ENCODE measurements at places on chromosomes 7 and 10.
A peak's percentile ranks its signal among the peaks of the same experiment; 100 is the strongest.

DNA sequence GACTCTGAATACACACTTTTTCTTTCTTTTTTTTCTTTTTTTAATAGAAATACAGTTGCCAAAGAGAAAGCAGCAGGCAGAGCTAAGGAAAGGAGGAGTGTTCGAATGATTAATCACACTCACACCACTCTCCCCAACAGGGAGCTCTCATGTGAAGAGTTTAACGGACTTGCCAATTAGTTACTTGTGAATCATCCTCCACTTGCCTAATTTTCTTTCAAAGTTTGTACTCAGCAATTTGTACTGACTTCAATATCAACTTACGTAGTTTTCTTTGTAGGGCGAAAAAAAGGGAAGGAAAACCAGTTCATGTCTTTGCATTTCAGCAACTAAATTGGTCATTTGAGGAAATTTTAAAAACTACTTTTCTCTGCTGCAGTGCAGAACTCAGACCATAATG lies 109.2 kb downstream of the PIP4K2A start:
- no peak for DNase-seq

DNA sequence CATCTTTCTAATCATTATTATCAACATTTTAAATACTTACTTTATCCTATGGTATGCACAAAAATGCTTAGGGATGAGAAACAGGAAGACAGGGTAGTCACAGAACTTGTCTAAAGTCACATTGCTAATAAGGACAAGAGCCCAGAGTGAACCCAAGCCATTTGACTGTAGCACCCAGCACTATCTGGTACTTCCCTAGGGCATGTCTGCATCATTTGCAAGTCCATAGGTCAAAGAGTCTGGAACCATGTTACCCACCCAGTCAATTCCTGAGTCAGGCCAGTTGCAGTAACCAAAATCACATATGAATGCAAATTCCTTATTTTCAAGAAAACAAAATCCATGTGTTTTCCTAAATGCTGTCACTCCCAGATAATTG lies 19.1 kb downstream of the ASAH2 start:
- no peak for DNase-seq

- DNase-seq: no peak
Observed at GRCh38 chr7:33050535-33051318, 11.8 kb downstream of the NT5C3A start.

DNA sequence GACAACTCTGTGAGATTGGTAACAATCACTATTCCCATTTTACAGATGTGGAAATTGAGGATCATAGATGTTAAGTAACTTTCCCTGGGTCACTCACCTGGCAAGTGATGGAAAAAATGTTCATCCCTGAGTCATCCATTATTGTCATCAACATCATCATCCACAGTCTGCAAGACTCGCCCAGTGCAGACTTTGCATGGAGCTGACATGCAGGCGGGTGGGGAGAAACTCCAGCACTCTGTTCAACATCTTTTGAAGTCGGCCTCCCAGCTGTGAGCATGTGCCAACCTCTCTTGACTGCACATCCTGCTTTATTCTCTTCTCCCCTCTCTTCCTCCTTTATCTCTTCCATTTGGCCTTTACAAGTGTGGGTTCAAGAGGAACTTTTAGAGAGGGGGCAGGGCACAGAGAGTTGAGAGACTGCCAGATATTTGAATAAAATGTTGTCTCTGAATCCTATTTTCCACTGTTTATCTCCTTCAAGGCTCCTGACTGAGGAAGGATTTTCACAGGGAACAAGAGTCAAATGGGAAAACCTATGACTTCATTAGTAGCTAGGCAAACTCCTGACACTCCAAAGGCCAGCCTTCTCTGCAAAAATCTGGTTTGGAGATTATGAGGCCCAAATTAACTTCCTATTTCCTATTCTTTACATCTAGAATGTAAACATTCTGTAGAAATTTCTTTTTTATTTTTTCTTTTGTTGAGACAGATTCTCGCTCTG lies 283.7 kb upstream of the PODXL start:
- DNase-seq: no peak

GRCh38 chr7:45586542-45587520 lies 12.7 kb downstream of the ADCY1 start:
- DNase-seq: no peak

DNA sequence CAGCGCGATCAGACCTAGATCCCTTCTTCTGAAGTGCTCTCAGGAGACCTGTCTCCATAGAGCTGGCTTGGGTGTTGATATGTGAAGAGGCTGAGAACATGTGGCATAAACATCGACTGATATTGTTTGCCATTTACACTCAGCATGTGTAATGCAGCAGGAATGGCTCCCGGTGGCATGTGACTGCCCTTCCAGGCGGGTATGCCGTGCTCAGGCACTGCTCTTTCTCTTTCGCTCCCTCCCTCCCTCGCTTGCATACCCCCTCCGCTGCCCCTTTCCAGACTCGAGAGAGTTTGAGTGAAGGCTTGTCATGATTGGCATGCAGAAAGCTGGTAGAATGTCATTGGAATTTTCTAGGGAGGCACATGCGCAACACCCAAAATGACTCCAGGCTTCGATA lies 107.3 kb upstream of the PDCD4 start:
- no peak for DNase-seq

DNA sequence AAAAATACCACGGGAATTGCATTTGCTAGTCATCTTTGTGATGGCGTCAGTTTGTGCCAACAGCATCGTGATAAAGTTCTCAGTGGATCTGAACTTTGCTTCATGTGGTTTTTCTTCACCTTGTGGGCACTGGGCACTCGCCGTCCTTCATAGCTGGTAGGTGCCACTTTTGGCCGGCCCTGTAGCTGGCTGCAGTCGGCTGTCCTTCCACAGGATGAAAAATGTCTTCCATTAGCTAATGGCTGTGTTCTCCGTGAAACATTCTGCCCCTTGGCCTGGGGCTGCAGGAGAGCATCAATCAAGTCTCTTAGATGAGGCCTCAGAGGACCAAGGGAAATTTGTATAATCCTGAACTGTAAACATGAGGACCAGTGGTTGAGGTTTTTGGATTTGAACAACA lies 145.3 kb downstream of the DYNC1I1 start:
- DNase-seq: no peak

DNA sequence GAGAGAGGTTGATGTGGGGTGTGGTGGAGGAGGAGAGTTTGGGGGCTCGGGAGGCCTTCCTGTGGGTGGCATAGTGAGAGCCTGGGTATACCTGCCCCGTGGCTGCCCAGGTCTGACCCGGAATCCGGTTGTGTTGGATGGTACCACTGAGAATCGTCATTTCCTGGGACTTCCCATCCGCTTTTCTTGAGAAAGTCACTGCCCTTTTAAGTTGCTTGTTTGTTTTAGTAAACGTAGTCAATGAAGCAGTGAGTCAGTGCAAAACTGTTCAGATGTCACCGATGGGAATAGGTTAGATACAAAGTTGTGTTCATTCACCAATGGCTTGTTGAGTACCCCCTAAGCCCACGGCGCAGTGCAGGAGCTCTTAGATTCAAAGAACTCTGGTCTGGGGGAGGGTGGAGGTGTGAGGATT lies 285.8 kb downstream of the CAMK1D start:
- DNase-seq: no peak

DNA sequence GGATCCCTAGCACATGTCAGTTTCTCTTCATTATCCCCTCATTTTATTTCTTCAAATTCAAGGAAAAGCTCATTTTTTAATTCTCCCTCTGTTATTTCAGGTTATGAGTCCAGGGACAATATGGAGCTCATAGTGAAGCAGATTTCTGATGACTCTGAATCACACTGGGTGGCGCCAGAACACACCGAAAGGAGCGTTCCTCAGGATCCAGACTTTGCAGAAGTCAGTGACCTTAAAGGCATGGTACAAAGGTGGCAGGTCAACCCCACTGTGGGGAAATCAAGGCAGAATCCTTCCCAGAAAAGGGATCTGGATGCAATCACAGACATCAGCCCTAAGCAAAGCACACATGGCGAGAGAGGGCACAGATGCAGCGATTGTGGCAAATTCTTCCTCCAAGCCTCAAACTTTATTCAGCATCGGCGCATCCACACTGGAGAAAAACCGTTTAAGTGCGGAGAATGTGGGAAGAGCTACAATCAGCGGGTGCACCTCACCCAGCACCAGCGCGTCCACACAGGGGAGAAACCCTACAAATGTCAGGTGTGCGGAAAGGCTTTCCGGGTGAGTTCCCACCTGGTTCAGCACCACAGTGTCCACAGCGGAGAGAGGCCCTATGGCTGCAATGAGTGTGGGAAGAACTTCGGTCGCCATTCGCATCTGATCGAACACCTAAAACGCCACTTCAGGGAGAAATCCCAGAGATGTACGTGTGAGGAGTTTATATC lies 21.4 kb downstream of the ZKSCAN5 start:
- DNase-seq: no peak

DNA sequence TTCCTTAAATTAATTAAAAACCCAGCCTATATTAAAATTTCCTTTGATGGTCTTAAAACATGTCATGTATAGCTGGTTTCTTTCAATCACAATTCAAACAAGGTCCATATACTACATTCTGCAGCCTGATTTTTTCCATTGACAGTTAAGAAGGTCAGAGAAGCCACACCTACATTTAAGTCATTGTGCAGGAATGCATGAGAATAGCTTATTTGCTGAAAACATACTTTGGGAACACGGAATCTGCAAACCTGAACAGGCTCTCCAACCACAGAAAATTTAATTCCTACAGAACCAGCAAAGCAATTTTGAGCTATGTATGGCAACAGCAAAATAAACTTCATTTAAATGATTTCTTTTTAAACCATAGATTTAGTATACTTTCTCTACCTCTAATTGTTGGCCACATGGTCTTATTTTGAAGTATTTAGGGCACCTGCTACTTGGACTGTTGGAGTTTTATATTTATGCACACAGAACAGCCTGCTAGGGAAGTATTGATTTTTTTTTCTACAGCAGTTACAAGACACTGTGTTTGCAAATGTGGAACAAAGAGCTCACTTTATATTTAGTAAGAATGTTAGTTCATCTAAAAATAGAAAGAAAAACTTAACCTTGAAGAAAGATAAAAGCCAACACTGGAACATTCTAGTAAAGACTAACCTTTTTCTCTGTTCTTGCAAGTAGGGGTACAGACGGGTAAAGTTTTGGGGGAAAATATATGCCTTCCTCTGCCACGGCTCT lies 240.9 kb upstream of the IMMP2L start:
- no peak for DNase-seq

- DNase-seq: no peak
Observed at GRCh38 chr10:22244001-22244400, 26.2 kb upstream of the EBLN1 start.

DNA sequence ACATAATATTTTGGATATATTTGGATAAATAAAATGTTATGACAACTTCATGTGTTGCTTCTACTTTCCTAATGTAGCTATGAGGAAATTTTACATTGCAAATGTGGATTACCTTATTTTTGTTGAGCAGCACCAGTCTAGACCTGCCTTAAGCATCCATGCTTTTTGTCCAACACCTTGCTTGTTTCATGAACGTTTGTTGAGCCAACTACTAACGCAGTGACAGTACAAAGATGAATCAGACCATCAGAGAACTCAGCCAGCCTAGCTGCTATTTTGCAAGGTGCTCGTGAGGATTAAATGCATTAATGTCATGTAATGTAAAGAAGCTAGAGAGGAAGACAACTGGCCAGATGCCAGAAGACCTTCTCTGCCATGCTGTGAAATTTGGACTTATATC lies 1.1 kb upstream of the ZC3HAV1L start:
- DNase-seq: no peak

DNA sequence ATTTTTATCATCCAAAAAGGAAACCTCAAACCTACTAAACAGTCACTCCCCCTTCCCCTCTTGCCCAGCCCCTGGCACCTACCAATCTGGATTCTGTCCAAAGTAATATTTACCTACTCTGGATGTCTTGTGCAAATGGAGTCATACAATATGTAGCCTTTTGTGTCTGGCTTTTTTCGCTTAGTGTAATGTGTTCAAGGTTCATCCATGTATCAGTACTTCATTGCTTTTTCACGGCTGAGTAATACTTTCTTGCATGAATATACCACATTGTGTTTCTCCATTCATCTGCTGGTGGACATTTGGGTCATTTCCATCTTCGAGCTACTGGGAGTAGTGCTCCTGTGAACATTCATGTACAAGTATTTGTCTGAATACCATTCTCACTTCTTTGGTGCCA lies 113.6 kb downstream of the EEPD1 start:
- DNase-seq: no peak

GRCh38 chr10:19620811-19621210 lies 195.4 kb upstream of the PLXDC2 start:
- DNase-seq: no peak

- no peak for DNase-seq
Observed at GRCh38 chr10:131760416-131761166, 140.2 kb upstream of the PPP2R2D start.

DNA sequence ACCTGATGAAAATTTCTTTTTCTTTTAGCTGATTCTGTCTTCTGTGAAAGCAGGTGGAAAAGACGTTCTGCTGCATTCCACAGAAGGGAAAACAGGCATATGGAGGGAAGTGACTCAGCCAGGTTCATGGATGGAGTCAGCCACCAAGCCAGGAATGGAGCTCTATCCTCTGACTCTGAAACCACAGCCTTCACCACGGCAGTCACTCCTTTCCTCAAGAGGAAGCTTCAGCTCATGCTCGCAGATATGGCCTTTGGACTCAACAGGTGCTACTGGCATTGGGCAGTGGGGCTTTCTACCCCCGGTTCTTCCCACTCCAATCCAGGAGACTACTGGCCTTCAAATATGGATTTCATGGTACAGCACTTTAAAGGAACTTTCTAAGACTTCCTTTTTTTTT lies 11.5 kb upstream of the PLAU start:
- DNase-seq: no peak

DNA sequence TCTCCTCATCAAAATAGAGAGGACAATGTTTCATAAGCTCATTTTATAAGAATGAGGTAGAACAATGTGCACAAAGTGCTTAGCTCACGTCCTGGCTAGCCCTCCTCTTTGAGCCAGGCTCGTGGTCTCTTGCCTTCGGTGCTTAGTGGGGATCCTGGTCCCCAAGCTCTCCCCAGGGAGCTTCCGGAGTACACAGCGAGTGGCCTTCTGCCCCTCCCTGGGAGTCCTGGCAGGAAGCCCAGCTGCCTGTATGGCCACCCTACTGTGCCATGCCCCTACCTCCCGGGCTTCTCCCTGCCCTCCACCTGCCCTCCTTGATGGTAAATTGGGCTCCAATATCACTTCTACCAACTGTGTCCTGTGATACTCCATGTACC lies 868 bp downstream of the MYO1G start:
- DNase-seq: no peak

DNA sequence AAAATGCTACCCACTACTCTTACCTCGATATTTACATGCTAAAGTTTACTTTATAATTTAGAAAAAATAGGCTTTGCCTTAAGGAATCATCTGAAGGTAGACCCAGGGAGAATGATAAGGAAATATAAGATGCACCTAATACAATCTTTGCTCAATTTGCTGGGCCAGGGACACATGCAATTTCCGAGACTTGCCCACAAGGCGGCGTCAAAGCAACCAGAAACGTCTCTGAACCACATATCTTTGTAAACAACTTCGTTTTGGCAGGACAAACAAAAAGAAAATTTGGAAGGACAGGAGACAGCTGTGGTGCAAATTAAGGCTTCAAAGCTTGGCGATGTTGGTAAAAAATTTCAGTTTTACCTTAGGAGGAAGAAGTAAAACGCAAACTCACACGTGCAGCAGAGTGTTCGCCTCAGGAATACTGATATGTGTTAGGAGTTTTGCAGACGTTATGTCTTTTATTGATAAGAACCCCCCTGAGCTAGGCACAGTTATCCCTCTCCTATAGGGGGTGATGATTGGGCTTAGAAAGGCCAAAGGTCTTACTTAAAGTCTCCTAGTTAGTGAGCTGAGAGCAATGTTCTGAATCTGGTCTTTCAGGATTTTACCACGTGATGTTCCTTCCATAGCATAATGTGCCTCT lies 134.3 kb downstream of the PRKCQ start:
- peak; percentile 33 for DNase-seq
